ENCODE measurements at places on chromosomes 4 and X.

- no peak for DNase-seq
These were observed 169.6 kb upstream of the GATB start for GRCh38 chr4:151930372-151930771.

DNA sequence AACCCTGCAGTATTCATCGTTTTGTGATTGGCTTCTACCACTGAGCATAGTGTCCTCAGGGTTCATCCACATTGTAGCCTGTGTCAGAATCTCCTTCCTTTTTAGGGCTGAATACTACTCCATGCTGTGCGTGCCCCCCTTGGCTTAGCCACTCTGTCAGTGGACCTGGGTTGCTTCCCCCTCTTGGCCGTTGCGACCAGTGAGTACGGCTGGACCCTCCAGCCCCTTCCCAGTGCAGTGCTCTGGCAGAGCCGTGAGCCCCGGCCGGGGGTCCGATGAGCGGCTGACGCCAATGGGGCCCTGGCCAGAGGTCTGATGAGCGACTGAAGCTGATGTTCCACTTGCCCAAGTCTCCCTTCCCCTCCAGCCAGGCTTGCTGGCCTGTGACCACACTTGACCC is 6.9 kb downstream of the BLOC1S4 start:
- DNase-seq, result no peak

- DNase-seq, result no peak
These were observed 219.0 kb upstream of the EMCN start for GRCh38 chr4:100736641-100737451.

DNA sequence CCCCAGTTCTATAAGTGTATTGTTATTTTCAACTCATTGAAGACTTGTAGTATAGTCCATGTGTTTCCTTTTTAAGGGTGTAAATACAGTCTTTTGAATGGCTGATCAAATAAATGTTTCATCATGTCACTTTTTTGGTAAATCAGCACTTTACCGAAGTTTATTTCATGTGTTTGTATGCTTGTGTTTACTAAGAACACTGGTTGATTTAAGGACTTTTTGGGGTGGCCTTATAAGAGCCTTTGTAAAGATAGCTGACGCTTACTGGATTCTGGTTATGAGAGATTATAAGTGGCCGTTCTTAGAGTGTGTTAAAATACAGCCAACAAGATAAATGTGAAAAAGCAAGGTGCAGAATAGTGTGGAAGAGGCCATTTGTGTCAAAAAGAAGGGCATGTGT is 2.6 kb downstream of the UBE2K start:
- DNase-seq, result no peak

- no peak for DNase-seq
These were observed 56.6 kb downstream of the TMEM131L start for GRCh38 chr4:153522802-153523094.

Data from SK-N-MC (cell line).